Mammary epithelial cell (primary cell): ENCODE measurements at places on chromosomes 1 and 21.

- DNase-seq = no peak
Observed at GRCh38 chr1:90717665-90718410, 736 bp upstream of the BARHL2 start.

DNA sequence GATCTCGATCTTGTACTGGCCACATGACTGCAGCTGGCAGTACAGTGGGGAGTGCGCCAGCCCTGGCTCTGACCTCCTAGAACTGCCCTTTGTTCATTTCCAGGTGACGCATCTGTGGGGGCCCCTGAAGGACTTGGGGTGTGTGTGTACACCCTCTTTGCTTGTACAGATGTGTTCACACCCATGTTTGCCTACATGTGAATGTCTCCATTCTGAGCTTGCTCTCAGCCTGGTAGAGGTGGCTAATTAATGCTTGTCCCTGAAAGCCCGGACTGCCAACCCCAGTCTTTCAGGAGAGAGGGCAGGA is 19.8 kb downstream of the TNFRSF1B start:
- DNase-seq = no peak

GRCh38 chr21:37249112-37249904 is 17.8 kb downstream of the VPS26C start:
- no peak for DNase-seq

- DNase-seq = peak; percentile 23
Observed at GRCh38 chr1:56387071-56387740, 192.2 kb downstream of the PLPP3 start.

DNA sequence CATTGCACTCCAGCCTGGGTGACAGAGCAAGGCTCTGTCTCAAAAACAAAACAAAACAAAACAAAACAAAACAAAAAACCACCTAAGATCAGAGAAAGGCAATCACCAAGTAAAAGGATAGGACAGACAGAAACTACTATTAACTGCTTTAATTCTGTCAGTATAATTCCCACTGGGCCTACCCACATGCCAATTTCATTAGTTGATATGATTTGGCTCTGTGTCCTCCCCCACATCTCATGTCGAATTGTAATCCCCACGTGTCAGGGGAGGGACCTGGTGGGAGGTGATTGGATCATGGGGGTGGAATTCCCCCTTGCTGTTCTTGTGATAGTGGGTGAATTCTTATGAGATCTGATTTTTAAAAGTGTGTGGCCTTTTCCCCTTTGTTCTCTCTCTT is 27.2 kb upstream of the CAPZB start:
- DNase-seq = peak; percentile 19

DNA sequence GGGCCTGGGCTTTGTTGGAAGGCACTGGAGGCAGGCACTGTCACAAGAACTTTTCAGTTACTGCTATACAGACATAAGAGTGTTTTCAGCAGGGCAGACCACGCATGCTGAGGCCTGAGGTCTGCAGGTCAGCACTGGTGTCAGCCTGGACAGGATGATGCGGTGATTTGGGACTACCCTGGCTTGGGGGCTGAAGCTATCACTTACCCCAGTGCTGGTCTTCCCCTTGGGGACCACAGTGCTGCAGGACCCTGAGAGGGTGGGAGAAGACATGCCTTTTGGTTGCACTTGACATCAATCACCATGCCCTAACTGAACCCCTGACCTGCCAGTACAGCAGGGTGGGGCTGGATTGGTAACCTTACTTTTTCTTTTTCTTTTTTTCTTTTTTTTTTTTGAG is 9.2 kb downstream of the DMRTB1 start:
- DNase-seq = no peak

- no peak for DNase-seq
Observed at GRCh38 chr1:87212431-87213134, 116.1 kb upstream of the LMO4 start.

DNA sequence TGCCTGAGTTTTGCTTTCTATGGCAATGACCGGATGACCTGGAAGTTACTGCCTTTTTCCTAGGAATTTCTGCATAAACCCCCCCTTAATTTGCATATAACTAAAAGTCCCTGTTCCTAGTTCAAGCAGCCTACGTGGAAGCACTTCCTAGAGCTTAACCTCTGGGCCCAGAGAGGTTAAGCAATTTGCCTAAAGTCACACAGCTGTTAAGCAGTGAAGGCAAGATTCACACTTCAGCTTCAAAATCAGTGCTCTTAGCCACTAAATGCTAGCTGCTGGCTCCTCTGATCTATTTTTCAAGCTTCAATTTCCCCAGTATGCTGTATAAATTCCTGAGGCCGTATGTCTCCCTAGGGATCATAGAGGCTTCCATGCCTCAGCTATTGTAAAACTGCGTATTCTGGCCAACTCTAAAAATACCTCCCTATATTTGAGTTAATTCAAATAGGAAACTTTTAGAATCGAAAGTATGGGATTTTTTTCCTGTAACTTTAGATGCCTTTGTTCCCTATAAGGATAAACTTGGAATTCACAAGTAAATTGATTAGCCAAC is 53.1 kb upstream of the CD5L start:
- DNase-seq = no peak

GRCh38 chr1:20200966-20201365 is 14.6 kb upstream of the PLA2G2C start:
- no peak for DNase-seq

DNA sequence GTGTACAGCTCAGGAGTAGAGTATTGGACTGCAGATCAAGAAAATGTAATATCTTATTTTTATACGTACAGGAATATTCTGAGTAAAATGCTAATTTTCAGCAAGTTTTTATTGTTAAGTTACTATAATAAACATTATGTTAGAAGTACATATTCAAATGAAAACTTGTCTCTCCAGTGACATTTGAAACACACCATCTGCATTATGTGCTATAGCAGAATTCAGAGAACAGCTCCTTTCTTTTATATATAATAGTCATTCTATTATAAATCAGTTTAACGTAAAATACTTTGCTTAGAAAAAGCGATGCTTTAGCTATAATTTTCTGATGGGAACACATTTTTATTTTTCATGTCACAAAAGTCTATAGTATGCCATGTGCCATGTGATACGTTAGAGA is 249.0 kb downstream of the PTPRC start:
- DNase-seq = no peak

DNA sequence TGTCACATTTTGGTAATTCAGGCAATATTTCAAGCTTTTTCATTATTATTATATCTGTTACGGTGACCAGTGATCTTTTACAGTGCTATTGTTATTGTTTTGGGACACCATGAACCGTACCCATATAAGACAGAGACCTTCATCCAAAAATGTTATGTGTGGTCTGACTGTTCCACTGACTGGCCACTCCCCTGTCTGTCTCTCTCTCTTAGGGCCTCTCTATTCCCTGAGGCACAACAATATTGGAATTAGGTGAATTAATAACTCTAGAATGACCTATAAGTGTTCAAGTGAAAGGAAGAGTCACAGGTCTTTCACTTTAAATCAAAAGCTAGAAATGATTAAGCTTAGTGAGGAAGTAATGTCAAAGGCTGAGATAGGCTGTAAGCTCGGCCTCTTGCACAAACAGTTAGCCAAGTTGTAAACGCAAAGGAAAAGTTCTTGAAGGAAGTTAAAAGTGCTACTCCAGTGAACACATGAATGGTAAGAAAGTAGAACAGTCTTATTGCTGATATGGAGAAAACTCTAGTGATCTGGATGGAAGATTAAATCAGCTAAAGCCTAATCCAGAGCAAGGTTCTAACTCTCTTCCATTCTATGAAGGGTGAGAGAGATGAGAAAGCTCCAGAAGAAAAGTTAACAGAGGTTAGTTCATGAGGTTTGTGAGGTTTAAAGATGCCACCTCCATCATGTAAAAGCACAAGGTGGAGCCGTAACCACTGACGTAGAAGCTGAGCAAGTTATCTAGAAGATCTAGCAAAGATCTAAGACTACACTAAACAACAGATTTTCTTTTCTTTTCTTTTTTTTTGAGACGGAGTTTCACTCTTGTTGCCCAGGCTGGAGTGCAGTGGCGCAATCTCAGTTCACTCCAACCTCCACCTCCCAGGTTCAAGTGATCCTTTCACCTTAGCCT is 19.7 kb upstream of the DIPK1A start:
- DNase-seq = no peak

DNA sequence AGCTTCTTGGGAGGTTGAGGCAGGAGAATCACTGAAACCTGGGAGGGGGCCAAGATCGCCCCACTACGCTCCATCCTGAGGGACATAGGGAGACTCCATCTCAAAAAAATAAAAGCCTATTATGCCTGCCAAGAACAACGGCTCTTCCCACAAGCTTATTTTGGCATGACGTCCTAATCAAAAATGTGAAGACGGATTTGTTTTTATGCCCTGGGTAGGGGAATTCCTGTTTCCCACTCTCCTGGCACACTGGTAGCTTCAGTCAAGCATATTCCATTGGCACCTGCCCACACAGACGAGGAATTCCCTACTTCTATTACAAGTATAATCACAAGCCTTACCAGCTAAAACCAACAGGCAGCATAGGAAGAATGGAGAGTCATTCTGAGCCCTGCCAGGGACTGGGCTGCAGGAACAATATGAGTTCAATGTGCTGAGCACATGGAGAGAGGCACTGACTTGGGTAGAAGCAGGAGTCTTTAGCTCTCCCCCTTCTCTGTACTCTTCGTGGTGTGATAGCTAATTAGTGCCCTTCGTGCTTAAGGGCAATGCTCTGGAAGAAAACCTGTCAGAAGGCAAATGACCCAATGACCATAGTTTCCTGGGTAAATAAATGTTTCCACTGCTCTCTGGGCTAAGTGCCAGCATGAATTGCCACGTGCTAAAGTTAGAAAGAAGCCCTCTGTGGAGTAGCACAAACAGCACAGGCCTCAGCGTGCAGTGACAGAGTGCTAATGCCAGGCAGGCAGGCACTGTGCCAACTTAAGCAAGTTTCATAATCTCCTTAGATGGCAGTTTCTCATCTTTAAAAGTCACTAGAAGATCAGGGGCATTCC is 16.8 kb downstream of the TNFSF4 start:
- DNase-seq = peak; percentile 93

GRCh38 chr1:194476351-194476750 is 1289.9 kb upstream of the B3GALT2 start:
- no peak for DNase-seq

DNA sequence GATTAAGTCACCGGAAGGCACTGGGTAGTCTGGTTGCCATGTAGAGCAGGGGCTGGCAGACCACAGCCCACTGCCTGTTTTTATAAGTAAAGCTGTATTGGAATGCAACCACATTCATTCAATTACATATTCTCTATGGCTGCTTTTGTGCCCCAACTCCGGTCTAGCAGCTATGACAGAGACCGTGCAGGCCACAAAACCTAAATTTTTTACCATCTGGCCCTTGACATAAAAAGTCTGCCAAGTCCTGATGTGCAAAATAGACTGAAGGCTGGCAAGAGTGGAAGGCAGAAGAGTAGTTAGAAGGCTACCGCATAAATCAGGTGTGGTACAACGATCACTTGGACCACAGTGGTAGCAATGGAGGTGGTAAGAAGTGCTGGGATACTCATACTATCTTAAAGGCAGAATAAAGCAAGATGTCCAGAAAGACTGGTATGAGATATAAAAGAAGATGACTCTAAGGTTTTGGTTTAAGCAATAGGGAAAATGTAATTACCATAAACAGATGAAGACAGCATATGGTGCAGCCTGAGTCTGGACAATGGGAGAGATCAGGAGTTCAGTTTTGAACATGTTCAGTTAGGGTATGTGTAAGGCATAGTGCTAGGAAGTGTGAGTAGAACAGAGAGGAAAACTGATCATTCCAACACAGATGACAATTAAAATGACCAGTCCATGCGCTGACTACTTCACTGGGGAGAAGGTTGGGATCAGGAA is 37.2 kb downstream of the EGLN1 start:
- DNase-seq = no peak

GRCh38 chr1:28115267-28115666 is 26.9 kb upstream of the EYA3 start:
- DNase-seq = no peak

DNA sequence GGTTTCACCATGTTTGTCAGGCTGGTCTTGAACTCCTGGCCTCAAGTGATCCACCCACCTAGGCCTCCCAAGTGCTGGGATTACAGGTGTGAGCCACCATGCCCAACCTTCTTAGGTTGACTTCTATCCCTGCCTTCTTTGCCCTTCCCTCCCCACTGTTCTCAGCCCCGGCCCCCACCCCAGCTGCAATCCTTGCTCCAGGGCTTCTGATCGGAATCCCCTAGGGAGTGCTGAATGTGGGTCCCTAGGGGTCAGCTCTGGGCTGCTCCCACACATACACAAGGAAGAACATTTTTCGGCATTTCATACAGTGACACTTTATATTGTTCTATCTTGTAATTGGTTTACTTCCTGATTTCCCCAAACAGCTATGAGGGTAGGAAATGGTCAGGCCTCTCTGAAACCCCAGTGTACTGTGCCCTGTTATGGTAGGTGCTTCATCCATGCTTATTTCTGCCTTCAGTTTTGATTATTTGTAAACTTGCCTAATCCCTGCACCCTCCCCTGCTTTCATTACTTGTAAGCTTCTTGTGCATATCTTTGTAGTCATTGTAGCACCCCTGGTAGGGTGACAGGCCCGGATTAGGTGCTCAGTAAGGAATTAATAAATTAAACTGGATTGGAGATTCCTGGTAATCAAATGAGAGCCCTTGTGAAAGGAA is 5.8 kb upstream of the SRP9 start:
- no peak for DNase-seq

GRCh38 chr1:18924221-18924691 is 21.9 kb upstream of the ALDH4A1 start:
- no peak for DNase-seq

GRCh38 chr1:95863086-95863485 is 629.1 kb downstream of the RWDD3 start:
- no peak for DNase-seq

DNA sequence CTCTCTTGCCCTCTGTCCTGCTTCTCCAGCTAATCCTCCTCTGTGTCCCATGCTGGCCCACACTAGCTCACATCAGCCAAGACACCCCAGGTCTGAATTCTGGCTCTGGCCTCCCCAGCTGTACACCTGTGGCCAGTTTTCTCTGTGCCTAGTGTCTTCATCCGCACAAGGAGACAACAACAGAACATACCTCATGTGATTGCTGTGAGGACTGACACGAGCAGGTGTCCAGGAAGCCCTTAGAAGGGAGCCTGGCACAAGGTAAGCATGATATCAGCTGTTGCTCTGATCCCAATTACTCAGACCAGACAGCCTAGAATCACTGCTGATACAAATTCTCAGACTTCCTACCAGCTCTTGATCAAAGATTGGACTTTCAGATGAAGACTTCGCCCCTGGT is 71.2 kb upstream of the GJB5 start:
- DNase-seq = no peak

DNA sequence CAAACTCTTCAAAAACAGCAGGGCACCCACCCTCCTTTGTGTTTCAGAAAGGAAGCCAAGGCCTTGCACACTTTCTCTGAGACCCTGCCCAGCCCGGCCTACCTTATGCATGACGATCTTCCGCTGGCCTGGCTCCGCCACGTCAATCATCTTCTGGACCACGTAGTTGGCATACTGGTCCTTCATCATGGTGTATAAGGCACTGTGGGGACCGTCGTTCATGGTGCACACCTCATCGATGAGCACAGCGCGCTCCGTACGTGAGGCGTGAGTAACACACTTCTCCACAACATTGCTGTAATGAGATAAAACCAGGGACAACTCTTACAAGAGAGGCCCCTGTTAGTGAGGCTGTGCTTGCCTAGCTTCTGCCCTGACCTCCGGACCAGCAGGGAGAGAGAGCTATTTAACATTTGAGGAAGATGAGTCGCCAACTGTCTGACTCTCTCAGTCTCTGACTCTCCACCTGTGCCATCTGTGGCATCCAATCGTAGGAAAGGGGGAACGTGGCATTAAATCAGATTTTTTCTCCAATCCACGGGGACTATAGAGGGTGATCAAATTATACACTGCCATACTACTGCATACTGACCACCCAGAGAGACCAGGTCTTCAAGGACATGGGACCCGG is 28.1 kb upstream of the SDC3 start:
- no peak for DNase-seq
